ENCODE measurements at places on chromosomes 13 and 19.

- no peak for DNase-seq
These were observed 20.9 kb upstream of the KLF2 start for GRCh38 chr19:16303755-16304154.

GRCh38 chr19:44847144-44848035 lies 1.3 kb downstream of the NECTIN2 start:
- peak; percentile 61 for DNase-seq

GRCh38 chr19:29606420-29606747 lies 301 bp downstream of the POP4 start:
- no peak for DNase-seq

DNA sequence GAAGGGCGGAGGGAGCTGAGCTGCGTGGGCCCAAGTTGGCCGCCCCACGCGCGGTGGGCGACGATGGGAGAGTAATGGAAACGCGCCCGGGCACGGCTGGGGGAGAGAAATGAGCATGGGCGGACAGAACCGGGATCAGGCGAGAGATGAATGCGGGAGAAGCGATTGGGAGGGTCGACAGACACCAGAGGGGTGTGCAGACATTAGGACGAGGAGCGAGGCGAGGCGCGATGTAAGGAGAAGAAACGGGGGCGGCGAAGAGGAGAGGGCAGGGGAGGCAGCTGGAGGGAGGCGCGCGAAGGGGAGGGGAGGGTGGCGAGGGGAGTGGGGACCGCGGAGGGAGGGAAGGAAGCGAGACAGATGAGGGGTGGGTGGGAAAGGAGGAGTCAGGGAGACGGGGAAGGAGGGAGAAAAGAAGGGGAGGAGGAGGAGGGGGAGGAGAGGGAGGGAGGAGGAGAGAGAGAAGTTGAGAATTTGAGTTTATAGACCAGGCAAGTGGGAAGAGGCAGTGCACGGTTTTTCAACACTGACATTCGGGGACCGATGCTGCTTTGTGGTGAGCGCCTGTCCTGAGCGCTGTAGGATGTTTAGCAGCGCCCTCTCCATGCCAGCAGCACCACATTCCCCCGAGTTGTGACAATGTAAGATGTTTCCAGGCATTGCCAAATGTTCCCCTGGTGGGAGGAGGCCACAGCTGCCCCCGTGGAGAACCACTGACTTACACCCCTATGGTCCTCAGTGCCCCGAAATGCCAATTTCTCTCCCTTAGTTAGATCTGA lies at the start of gene SHISA7:
Gene SHISA7, minus strand, starts transcription at position 256 of the 779 bp plus-strand sequence. CDS start 437 bp downstream, outside the sequence.
- no peak for DNase-seq

GRCh38 chr13:95391362-95391761 lies 90.1 kb upstream of the ABCC4 start:
- DNase-seq, result no peak

GRCh38 chr19:51531349-51532315 lies at the start of gene SIGLEC6:
SIGLEC6 (minus strand) TSS chr19:51531670; CDS start chr19:51531648, 22 bp downstream.
- no peak for DNase-seq

DNA sequence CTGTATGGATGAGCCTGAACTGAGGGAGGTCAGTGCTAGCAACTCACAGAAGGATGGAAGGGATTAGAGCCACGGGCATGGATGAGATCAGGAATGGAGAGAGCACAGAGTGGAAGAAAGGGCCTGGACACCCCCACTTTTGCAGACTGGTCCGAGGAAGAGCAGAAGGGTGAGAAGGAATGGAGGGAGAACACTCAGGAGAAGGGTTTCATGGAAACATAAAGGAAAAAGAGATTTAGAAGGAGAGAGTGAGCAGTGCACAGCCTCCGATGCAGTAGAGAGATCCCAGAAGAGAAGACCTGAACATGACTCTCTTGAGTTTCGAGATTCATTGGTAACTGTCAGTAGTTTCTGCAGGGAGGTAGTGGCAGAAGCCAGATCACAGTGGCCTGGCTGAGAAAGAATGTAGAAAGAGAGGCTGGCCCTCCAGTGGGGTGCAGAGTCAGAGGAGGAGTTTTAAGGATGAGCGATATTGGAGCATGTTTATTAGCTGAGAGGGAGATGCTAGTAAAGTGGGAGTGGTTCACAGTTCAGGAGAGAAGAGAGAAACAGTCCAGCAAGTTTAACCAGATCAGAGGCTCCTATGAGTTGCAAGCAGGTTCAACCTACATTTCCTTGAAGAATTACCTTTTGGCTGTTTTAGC lies 108.9 kb downstream of the ZAR1L start:
- no peak for DNase-seq

- DNase-seq, result peak; percentile 21
These were observed 30.1 kb downstream of the RDH8 start for GRCh38 chr19:10043286-10043927.

GRCh38 chr13:78593652-78594455 lies 9.5 kb downstream of the POU4F1 start:
- no peak for DNase-seq

- DNase-seq, result no peak
These were observed 32.8 kb upstream of the NANOS3 start for GRCh38 chr19:13844130-13844631.

- DNase-seq, result no peak
These were observed 986.0 kb upstream of the SPRY2 start for GRCh38 chr13:81326913-81327312.

- no peak for DNase-seq
These were observed 1167.6 kb upstream of the ATXN8OS start for GRCh38 chr13:68940049-68940448.

- no peak for DNase-seq
These were observed 6.3 kb downstream of the HAUS5 start for GRCh38 chr19:35618857-35619256.

GRCh38 chr19:48740164-48740972 lies at the start of gene RASIP1:
RASIP1 (minus strand) TSS chr19:48740610; CDS start chr19:48740282, 328 bp downstream.
- DNase-seq, result no peak

All from right renal cortex interstitium (tissue), 3 donors.